ENCODE measurements at places on chromosomes 5 and 9. TPM values are rescaled to one million over a fixed set of nuclear protein-coding genes. Genes with fewer than 3 reads are reported as not detected.
A peak's percentile ranks its signal among the peaks of the same experiment; 100 is the strongest.

GRCh38 chr5:143227301-143227700 lies 176.2 kb downstream of the NR3C1 start:
- no peak for DNase-seq

DNA sequence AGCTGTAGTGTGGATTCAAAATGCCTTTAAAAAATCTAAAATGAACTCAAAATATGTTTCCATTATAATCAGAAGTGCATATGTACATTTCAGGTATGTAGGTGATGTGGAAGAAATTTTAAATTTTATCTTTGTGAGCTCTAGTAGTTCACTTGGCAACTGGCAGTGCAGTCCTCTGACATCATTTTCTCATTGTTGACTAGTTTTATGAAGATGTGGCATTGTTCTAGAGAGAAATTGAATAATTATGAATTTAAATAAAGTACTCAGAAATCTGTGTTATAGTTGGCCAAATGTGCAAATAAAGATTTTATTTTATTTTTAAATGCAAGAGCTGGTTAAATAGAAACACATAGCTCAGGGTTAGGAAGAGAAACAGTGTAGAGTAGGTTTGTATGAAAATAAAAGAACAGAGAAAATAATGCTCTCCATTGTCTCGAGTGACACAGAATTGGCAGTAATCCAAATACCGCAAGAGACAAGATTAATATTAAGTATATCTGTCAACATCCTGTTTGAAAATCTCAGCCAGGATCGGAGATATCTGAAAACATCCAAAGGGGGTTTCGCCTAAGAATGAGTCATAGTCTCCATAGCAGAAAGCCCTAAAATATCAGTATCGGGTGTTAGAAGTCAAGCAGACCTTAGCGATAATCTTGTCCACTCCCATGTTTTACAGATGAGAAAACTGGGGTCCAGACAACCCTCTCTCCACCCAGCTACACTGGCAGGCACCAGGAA lies 189.4 kb downstream of the CCDC192 start:
- DNase-seq, result no peak

DNA sequence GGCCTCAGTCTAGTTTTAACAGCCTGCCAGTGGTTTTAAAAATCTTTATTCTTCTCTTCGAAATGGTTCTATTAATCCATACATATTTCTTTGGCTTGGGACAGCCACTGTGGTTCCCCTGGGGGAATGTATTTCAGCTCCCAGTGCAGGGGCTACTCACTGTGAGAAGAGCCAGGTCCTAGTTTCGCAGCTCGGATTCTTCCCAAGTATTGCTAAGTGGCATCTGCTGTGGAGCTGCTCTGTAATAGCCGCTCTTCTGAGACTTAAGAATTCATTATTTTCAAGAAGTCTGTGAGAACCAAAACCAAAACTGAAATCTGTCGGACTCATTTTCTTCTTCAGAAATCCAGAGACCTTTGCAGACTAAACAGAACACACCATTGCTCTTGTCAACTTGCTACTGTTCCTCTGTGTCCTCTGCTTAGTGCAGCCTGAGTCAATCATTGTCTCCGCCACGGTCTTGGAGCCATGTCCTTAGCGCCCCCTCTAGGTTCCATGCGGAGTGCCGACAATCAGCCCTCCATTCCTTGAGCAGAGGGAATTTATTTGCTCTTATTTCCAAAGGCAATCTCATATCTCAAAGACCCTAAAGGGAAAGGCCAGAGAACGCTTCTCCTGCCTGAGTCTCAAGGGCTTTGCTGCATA lies 478.2 kb downstream of the SPATA31D1 start:
- DNase-seq, result peak; percentile 75

DNA sequence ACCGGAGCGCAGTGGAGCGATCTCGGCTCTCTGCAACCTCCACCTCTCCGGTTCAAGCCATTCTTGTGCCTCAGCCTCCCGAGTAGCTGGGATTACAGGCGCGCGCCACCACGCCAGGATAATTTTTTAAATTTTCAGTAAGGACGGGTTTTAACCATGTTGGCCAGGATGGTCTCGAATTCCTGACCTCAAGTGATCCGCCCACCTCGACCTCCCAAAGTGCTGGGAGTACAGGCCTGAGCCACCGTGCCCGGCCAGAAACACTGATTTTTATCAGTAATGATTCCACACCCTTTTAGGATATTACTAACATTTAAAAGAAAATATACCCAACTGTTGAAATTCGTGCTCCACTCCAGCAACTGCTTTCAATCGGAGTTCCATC lies 464 bp upstream of the FAM151B start:
- DNase-seq, result no peak

DNA sequence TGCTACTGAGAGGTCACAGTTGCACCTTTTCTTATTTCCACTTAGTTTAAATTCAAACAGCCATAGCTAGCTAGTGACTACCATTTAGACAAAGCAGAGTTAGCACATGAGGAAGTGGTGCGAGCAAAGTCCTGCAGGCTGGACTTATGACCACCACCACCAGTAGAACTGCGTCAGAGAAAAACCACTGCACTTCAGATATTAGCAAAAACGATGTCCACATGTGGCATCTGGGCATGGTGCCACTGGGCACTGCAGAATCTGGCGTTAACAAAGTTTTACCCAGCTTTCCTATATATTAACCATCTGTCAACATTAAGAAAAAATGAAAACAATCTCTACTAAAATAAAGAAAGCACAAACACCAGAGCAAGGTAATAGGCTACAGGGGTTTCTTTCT lies 80.1 kb downstream of the SPTLC1 start:
- DNase-seq, result no peak

Gene LCN10
- total RNA-seq, result not detected

DNA sequence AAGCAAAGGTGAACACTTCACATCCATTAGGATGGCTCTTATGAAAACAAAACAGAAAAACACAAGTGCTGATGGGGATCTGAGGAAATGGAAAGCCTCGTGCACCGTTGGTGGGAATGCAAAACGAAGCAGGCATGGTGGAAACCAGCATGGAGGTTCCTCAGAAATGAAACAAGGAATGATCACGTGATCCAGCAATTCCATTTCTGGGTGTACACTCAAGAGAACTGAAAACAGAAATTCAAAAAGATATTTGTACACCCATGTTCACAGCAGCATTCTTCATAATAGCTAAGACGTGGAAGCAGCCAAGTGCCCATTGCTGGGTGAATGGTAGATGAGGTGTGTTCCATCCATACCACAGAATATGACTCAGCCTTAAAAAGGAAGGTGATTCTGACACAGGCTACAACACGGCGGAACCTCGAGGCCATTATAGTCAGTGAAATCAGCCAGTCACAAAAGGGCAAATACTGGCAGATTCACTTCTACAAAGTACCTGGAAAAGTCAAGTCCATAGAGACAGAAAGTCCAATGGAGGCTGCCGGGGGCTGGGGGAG lies 87.2 kb upstream of the RAPGEF1 start:
- DNase-seq, result no peak

- DNase-seq, result no peak
Observed at GRCh38 chr5:157057459-157058370, 1.2 kb downstream of the HAVCR1 start.

- no peak for DNase-seq
Observed at GRCh38 chr9:91844701-91845291, 105.2 kb downstream of the ROR2 start.

Gene FAM240B
- total RNA-seq, result not detected

DNA sequence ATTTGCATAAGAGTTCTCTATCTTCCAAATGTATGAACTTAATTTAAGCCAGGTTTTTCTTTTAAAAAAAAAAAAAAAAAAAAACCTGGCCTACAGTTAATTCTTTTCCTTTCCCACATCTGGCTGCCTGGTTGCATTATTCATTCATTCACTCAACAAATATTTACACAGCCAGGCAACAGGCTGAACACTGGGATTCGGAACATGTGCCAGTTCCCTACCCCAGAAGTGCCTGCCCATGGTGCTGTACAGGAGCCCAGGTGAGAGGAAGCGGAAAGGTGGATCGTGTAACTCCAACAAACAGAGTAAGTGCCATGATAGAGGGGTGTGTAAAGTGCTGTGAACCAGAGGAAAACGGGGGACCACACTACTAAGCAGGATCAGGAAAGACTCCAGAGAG lies 93.6 kb downstream of the CDK5RAP2 start:
- DNase-seq, result no peak

GRCh38 chr5:141874262-141874964 lies 3.8 kb downstream of the PCDH1 start:
- DNase-seq, result no peak

DNA sequence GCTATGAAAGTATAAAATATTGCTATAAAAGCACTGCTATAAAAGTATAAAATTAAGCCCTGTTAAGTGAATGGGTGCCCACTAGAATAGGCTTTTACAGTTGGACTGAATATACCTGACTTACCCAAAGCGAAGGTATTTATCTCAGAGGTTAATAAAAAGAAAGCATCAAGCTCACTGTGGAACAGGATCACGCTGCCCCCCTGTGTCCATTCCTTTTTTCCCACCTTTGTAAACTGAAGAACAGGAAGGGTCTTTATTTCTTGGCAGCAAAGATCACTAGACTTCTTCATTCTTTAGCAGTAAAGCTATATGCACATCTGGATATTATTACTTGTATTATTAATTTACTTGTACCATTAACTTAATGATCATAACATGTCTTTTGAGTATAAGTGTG lies 22.1 kb upstream of the PLPP6 start:
- peak; percentile 27 for DNase-seq

Gene KCNV2
- total RNA-seq, result not detected

GRCh38 chr5:42121401-42121800 lies 196.3 kb downstream of the FBXO4 start:
- no peak for DNase-seq

DNA sequence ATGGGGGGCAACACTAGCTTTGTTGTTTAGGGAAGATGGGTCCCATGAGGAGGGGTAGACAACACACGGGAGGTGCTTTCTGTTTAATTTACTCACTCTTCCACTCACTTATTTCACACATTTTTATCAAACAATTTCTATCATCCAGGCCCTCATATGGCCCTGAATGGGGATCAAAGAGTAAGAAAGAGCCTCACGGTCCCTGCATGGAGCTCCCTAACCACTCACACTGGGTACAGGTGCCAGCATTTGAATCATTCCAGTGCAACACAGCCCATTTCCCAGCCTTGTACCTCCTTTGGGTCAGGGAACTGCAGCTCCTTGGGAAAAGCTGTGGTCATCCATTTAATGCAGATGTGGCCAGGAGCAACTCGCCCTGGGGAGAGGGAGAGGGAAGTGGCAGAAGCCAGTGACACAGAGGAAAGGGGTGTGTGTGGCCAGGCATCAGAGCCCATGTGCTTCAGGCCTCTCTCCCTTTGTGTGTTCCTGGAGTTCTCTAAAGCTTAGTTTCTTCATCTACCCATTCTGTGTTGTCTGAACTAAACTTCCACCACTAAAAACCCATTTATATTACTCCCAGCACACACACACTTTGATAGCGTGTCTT lies 185.4 kb downstream of the PJA2 start:
- no peak for DNase-seq

Gene URM1
- 62.6 TPM for total RNA-seq

DNA sequence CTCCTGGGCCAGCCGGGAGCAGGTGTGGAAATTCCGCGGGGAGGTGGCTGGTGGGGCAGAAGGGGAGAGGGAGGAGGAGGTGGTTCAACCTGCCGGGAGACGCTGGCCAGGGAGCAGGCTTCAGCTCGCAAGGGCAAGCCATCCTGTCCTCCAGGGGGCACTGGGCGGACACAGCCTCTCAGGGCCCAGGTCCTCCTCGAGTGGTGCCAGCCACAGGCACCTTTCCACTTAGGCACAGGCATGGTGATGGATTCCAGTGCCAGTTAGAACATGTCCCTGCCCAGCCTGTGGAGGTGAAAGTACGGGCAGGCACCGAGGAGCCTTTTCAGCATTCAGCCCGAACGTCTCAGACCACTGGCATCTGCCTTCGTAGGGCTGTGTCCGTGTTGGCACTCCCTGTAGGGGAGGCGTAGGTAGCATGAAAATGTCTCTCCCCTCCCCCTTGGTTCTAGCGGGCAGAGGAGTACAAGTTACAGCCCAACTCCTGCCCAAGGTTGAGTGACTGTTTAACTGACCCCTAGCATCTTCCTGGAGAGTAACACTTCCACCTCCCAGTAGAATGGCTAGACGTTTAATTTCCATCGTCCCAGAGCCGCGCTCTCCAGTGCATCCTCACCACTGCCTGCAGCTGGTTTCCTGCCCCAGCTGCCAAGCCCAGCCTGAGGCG lies 48.9 kb downstream of the DAB2IP start:
- peak; percentile 74 for DNase-seq

DNA sequence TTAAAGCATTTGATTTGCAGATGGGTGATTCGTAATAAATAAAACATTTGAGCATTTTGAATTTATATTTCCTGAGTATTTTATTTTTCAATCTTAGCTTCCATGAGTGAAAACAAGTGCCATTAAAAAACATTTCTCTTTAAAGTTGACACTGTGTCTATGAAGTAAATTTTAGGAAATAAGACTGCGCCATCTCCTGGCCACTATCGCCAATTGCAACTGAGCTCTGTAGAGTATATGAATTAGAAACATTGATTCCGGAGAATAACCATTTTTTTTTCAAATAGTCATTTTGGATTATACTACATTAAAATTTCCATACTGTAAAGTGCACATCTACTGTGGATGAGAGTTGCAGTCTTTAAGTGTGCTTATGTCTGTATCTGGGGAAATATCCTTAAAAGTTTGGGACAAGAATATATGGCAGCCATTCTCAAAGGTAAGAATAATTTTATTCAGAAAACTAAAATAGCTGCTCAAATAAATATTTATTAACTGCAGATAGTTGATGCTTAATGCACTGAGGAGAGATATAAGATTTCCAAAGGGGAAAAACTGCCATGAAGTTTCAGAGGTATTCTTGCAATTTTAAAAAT lies 5.9 kb downstream of the DMRTA1 start:
- peak; percentile 63 for DNase-seq

- no peak for DNase-seq
Observed at GRCh38 chr5:58048954-58049353, 410.9 kb downstream of the PLK2 start.

DNA sequence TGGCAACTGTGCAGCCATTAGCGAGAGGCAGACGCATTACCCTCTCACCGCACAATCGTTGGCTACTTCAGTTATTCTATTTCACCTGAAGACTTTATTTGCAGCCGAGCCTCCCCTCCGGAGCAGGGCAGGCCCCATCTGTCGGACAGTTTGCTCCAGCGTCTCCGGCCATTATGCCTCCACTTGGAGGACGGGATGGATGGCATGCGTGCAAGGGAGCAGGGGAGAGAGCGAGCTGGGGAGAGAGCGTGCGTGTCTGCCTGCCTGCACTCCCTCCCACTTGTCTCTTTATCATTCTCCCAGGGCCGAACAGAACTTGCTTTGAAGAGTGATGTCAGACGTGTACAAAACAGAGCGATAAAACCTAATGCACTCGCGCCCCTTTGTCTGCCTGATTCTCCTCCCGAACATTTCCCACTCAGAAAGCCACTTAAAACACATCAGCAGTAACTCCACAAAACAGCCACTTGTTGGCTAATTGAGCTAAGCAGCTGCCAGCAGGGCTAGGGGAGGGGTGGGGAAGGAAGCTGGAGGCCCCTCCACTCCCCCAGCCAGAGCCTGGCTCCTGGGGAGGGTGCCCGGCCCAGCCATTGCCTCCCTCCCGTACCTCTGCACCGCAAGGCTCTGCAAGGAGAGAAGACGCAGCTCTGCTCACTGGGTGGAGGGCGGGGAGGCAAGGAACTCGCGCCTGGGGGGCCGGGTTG lies 43.4 kb upstream of the FUBP3 start:
- peak; percentile 49 for DNase-seq

Measured in glutamatergic neuron (in vitro differentiated cells).